MCF 10A (cell line): ENCODE measurements at places on chromosomes 7 and 10. TPM values are rescaled to one million over a fixed set of nuclear protein-coding genes. Genes with fewer than 3 reads are reported as not detected.
A peak's percentile ranks its signal among the peaks of the same experiment; 100 is the strongest.

Gene NAT16
- not detected in 2 replicates for total RNA-seq

Gene GPR158
- not detected in 2 replicates for total RNA-seq

Gene CYP3A5
- 0.58 and 0.83 TPM in 2 replicates for total RNA-seq

Gene USP6NL
- 19.0 and 19.2 TPM in 2 replicates for total RNA-seq

Gene PIK3CG
- not detected in 2 replicates for total RNA-seq

Gene TSPAN13
- total RNA-seq = 14.0 and 14.1 TPM in 2 replicates

Gene PALD1
- 0.12 TPM in 1 of 2 replicates, not detected in the other for total RNA-seq

DNA sequence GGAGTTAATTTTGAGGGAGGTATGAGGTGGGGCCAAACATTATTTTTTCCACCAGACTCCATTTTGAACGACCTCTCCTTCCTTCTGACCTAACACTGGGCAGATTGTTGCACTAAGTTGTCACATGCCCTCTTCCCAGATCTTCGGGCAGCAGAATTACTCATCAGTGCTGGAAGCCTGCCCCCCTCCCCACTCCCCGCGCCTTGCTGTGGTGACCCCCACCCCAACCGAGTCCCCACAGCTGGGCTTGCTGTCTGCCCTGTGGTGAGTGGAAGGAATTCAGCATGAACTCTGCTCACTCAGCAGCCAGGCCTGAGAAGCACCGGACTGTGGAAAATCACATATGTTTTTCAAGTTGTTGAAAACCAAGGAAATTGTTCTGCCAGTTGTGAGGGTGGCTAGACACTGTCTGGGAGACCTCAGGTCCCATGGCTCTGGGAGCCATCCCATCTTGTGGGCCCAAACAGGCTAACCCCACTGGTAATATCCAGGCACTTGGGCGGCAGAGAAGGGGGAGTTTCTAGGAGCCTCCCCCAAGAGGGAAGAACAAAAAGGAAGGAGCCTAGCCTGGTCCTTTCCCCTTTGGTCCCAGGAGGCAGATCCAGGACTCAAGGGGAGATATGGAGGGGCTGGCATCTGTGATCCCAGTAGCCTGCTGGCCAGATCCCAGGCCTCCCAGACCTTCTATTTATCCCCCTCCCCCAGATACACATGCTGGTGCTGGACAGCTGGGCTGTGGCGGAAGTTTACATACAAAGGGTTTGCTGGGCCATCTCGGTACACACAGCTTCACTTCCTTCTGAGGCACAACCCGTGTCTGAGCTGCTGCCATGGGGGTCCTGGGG lies 3.5 kb upstream of the AEBP1 start:
- no peak for DNase-seq
- H3K36me3 ChIP-seq = peaks cover 7% of the 10 kb centered on the region

DNA sequence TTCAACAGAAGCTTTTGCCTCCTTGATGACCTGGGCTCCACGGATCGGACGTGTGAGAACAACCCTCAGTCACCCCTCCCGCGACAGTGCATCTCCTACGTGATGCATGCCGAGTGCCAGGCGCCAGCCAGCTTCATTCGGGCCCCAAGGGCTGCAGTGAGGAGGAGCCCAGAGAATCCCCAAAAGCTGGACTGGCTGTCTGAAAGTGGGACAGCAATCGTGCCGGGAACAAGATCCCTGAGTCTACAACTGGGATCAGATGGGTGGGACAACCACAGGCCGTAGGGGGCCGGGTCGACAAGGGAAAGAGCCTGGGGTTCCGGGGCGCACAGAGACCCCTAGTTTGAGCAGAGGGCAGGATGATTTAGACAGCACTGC lies 27.2 kb downstream of the EBF3 start:
- no peak for DNase-seq
- no peaks in the 10 kb centered on the region for H3K27me3 ChIP-seq
- no peaks in the 10 kb centered on the region for H3K36me3 ChIP-seq
- no peak overlapping the region for H3K27ac ChIP-seq

DNA sequence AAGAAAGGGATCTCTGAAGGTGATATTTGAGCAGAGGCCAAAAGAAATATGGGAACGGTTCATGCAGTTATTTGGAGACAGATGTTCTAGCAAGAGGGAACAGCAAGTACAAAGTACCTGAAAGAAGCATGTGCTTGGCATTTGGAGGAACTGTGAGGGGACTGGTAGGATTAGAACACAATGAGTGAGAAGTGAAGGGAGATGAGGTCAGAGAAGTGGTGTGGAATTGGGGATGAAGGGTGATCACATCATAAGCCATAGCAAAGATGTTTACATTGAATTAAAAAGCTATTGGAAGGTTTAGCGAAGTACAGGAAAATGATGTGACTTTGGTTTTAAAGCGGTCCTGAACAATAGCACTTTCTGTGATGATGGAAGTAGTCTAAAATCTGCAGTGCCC lies 402.4 kb upstream of the LRGUK start:
- peaks cover 5% of the 10 kb centered on the region for H3K4me1 ChIP-seq
- H3K36me3 ChIP-seq = no peaks in the 10 kb centered on the region
- H3K27me3 ChIP-seq = no peaks in the 10 kb centered on the region
- no peak overlapping the region for H3K4me3 ChIP-seq
- H3K27ac ChIP-seq = no peak overlapping the region

DNA sequence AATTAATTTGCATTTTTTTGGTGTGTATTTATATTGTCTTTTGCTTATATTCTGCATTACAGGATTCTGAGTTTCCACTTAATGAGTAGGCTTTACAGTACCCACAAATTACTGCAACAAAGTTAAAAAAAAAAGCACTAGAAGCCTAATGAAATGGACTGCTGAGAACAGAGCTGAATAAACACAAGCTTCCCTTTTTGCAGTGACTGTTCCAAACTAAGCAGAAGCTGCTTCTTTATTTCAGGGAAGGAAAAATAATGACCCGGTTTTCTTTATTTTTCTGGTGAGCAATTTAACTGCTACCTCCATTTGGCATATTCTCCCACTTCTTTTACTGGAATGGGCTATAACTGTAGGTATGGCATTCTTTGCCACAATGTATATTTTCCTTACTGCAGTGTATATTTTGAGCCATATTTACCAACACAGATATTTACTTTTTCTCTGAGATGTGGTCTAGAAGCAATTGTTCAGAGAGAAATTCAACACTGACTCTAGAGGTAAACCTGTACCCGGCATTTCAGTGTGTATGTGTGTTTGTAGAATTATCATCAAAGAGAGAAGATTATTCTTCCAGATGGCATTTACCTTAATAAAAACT lies 56.9 kb downstream of the HDAC9 start:
- no peak overlapping the region for H3K4me3 ChIP-seq
- no peak for DNase-seq
- H3K36me3 ChIP-seq = no peaks in the 10 kb centered on the region
- peaks cover 12% of the 10 kb centered on the region for H3K4me1 ChIP-seq
- no peaks in the 10 kb centered on the region for H3K27me3 ChIP-seq

- H3K4me1 ChIP-seq = no peaks in the 10 kb centered on the region
- no peak for DNase-seq
- H3K36me3 ChIP-seq = peaks cover 7% of the 10 kb centered on the region
- no peak overlapping the region for H3K27ac ChIP-seq
- H3K4me3 ChIP-seq = no peak overlapping the region
Observed at GRCh38 chr7:5614600-5614999, 166.9 kb downstream of the RNF216 start.

DNA sequence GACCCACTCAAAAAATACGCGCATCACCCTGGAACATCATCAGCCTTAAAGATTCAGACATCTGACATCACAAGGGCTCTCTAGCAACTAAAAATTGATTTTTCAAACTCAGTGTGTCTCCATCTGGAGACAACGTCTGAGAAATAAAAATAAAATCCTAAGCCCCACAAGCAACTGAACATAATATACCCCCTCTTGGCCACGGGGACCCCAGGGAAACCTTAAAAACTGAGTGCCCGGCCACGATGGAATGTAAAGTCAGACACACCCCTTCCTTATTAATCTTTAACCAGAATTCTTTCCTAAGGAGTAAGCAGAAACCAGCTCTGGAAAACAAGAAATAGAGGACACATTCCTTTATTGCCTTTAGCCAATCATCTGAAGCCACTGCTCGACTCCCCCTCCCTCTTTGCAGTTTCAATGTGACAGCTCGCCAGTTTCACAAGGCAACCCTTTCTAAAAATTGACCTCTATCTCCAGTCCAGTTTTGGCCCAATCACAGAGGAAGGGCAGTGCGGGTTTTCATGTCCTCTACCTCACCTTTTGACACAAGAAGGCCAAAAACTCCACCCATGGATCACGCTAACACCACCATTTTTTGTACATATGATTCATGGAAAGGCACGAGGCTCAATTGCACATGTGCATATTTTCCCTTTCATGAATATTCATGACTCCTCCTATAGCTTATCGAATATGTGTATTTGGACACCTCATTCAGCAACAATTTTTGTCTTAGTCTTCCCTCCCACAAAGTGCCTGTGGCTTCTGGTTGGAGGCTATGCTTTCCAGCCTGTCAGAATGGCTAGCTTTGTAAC lies 24.2 kb downstream of the IFIT3 start:
- DNase-seq = peak; percentile 82
- H3K4me1 ChIP-seq = peaks cover 30% of the 10 kb centered on the region
- peak overlapping the region; percentile 98 for H3K27ac ChIP-seq
- peaks cover 6% of the 10 kb centered on the region for H3K36me3 ChIP-seq
- H3K27me3 ChIP-seq = no peaks in the 10 kb centered on the region

DNA sequence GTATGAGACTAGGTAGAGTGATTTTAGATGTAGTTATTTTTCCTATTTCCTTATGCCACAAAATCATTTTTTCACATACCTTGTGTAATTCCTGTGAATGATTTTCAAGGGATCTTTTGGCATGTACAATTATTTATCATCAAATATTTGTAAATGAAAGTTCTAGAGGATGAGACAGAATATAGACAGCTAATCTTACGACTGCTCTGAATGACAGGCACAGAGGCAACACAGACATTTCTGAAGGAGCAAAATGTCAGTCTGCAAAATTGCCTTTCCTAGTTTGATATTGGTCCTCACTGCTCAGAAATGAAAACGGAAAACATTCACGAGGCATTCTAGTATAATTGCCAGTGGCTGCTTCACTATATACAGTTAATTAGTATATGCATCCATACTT lies 810.6 kb upstream of the C7orf33 start:
- H3K27me3 ChIP-seq = no peaks in the 10 kb centered on the region
- no peak for DNase-seq
- no peaks in the 10 kb centered on the region for H3K4me1 ChIP-seq
- H3K4me3 ChIP-seq = no peak overlapping the region
- no peak overlapping the region for H3K27ac ChIP-seq

DNA sequence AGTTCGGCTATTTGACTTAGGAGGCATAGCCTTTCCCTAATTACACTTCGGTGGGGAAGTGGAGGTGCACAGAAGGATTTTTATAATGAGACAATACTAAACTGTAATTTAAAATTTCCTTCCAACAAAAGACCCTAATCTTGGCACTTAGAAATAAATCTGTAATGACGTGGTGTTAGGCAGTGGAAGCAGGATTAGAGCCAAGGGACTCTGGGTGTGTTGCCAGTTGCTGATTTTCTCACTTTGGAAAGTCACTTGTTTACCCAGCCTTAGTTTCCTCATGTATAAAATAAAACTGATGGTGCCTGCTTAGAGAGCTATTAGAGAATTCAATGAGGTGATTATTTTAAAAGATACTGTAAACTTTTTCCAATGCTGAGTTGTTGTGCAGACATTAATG lies 287.2 kb downstream of the AUTS2 start:
- H3K4me3 ChIP-seq = no peak overlapping the region
- no peaks in the 10 kb centered on the region for H3K27me3 ChIP-seq
- no peak overlapping the region for H3K27ac ChIP-seq
- DNase-seq = no peak
- H3K4me1 ChIP-seq = no peaks in the 10 kb centered on the region
- no peaks in the 10 kb centered on the region for H3K36me3 ChIP-seq

DNA sequence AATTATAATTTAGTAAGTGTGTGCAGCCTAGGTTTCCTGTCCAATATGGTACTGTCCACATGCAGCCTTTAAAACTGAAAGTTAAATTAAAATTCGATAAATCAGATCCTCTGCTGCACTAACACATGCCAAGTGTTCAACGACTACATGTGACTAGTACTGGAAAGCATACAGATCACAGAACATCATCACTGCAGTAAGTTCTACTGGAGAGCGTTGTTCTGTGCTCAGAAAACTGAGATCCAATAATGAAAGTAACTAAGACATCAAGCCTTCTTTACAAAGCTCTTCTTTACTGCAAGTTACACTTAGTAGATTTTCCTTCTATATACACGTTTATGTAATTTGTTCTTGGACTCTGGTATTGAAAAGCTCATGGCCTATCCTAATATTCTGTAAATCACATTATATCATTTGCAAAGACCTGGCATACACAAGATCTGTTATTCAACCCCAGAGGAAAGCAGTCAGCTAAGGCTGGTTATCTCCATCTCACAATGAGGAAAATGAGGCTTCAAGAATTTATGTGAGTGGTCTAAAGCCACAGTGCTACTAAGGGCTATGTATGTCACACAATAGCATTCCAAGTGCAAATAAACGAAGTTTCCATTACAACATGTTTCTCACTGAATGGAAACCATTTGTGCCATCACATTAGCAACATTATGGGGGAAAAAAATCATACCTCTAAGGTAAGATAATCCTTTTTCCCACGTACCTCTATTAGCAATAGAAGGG lies 77.6 kb downstream of the VPS41 start:
- H3K4me3 ChIP-seq = no peak overlapping the region
- H3K4me1 ChIP-seq = peaks cover 5% of the 10 kb centered on the region
- H3K36me3 ChIP-seq = no peaks in the 10 kb centered on the region

DNA sequence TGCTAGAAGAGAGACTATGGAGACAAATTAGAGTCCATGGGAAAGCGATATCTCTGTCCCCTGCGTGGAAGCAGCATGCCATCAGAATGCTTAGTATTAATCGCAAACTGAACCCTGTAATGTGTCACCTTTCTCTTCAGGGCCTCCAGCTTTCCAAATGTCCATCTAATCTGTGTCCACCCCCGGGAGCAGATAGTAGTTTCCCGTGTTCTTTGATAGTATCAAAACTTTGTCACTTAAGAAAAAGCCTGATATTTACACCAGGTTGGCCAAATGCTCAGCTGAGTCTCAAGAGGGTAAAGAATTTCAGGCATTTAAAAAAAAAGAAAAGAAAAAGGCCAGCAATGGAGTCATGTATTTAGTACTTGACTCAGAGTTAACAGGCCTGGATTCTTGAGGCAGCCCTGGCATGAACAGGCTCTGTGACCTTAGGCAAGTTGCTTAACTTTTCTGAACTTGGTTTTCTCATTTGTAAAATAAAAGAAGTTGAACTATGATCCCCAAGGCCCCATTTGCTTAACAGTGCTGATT lies 10.4 kb upstream of the GSAP start:
- H3K27ac ChIP-seq = peak overlapping the region; percentile 44
- no peaks in the 10 kb centered on the region for H3K36me3 ChIP-seq
- H3K4me3 ChIP-seq = peak overlapping the region; percentile 40
- peaks cover 19% of the 10 kb centered on the region for H3K4me1 ChIP-seq
- no peak for DNase-seq
- H3K27me3 ChIP-seq = no peaks in the 10 kb centered on the region

DNA sequence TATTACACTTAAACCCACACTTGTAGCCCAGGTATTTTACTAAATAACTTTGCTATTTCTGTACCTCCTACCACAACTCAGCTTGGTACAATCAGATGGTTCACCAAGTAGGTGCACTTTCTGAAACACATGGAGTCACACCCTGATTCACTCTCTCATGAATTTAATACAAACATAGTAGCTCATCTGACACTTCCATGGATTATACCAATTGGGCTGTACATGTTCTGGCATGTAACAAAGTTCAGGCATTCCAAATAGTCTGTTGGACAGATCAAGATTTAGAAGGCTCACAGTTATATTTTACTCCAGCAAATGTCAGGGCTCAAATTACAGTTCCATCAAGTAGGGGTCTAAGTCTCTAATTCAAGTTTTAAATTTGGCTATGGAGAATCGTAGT lies 62.2 kb upstream of the RNF148 start:
- DNase-seq = peak; percentile 18
- H3K27ac ChIP-seq = peak overlapping the region; percentile 75
- H3K36me3 ChIP-seq = no peaks in the 10 kb centered on the region
- peaks cover 11% of the 10 kb centered on the region for H3K4me1 ChIP-seq
- H3K27me3 ChIP-seq = no peaks in the 10 kb centered on the region
